ENCODE measurements at places on chromosomes 3 and 15. TPM values are rescaled to one million over a fixed set of nuclear protein-coding genes. Genes with fewer than 3 reads are reported as not detected.

The ZNF660 gene
- 0.72 TPM for polyA plus RNA-seq

DNA sequence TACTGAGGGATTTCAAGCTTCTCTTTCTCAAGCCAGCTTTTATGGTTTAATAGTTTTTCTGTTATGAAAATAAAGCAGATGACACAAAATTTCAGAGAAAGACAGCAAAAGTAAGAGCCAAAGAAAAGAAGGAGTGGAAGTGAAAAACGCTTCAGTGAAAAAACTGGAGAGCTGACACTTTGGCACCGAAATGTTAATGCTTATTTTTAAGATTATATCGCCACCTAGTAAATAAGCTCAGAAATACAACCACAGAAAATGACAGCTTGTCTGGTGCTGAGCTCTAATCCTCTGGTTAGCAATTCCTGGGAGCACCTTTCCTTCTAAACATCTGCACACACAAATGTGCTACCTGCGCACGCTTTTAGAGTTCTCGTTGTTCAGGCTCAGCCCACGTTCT, 101.6 kb downstream of the ZPLD1 start:
- DNase-seq = no peak

- peak; percentile 87 for DNase-seq
These were observed 263.8 kb downstream of the FEZF2 start for GRCh38 chr3:62109534-62109933.

DNA sequence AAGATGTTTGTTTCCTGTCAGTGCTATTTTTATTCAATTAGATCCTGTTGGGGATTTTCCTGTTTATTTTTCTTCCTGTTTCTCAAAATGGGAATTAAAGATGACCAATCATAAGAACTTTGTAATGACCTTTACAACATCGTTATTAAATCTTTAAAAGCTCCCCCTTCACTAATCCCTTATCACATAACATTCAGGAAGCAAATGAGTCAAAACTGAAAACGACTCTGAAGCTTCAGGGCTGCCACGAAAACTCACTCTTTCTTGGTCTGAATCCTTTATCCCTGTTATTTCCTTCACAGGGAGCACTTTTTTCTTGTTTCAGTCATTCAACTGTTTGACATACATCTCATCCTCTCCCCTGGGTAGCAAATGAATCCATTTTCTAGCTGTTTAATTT, 75.8 kb upstream of the MB21D2 start:
- no peak for DNase-seq

GRCh38 chr3:186169379-186169778, 60.5 kb upstream of the ETV5 start:
- DNase-seq = no peak

The RYR3 gene
- not detected for polyA plus RNA-seq

- DNase-seq = no peak
These were observed 241.3 kb upstream of the ONECUT1 start for GRCh38 chr15:53031469-53031868.

The ZSCAN29 gene
- 6.4 TPM for polyA plus RNA-seq

The RMDN3 gene
- polyA plus RNA-seq = 25.1 TPM

The JAGN1 gene
- 46.5 TPM for polyA plus RNA-seq

DNA sequence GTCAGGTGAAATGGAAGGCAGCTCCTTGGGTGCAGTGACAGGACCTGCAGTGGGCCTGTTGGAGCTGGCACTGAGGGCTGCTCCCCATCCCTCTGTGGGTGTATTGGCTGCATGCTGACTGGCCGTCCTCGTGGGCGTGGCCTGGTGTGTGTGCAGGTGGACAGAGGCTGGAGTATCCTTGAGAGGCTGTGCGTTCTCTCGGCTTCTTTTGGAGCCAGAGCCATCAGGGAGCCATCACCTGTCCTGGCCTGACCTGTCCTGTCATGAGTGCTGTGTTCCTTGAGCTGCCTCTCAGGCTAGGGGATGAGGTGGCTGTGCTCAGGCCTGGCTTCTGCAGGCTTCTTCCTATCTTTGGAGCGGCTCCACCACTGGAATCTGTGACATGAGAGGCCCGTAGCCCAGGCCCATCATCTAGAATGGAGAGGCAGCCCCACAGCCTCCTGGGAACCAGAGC, 61.5 kb downstream of the APBA2 start:
- DNase-seq = no peak

The ALPK3 gene
- polyA plus RNA-seq = 0.06 TPM

- DNase-seq = no peak
These were observed 65.1 kb downstream of the SLC12A8 start for GRCh38 chr3:125147491-125147820.

The EFHB gene
- polyA plus RNA-seq = 0.29 TPM

The DNASE1L3 gene
- not detected for polyA plus RNA-seq

The TLR9 gene
- 0.07 TPM for polyA plus RNA-seq

The EIF4G1 gene
- polyA plus RNA-seq = 222 TPM

GRCh38 chr3:30042916-30043555, 563.4 kb upstream of the TGFBR2 start:
- DNase-seq = no peak

DNA sequence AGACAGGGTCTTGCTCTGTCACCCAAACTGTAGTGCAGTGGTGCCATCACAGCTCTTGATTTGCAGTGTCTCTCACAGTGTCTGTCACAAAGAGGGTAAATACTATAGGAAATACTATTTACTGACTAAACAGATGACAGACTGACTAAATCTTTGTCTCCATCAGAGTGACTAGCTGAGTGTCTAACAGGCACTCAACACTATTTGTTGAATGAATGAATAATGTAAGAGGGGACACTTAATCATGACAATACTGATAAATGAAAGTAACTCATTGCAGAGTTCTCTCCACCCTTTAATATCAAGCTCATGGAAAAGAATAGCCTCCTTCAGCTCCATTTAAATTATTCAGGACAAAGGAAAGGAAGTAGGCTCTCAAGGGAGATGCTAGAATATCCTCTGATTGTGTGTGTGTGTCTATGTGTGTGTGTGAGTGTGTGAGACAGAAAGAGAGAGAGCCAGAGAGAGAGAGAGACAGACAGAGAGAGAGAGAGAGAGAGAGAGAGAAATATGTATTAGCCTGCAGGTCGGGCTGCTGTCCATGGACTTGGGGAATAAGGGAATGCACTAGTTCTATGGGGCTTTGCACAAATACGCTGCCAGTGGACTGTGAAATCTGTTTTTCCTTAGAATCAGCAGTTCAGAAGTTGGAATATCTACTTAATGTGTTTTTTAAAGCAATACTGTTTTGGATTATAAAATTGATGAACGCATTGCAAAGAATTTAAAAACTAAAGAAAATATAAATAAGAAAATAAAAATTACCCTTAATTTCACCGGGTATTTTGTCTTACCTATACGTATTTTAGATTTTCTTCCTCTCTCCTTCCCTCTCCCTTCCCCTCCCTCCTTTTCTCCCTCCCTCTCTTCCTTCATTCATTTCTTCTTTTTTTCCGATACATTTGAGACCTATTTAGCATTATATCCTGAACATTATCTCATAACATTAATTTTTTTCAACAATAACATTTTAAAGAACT, 132.9 kb upstream of the LRIG1 start:
- no peak for DNase-seq

The PLA2G4D gene
- polyA plus RNA-seq = not detected

The CCDC33 gene
- polyA plus RNA-seq = 0.26 TPM
